ENCODE measurements at places on chromosomes 1 and 21.

DNA sequence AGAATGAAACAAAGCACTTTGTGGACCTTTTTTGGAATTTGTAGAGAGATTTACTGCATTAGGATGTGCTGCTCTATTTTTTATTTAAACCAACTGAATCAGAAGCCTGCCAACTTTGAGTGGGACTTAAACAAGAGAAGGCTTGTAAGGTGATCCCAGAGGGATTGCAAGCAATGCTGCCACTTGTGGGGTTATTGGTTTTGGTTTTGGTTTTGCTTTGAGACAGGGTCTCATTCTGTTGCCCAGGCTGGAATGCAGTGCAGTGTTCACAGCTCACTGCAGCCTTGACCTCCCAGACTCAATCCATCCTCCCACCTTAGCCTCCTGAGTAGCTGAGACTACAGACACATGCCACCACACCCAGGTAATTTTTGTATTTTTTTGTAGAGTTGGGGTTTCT, 32.2 kb upstream of the GNG5 start:
- no peak for DNase-seq

GRCh38 chr1:60428127-60428526, 354.6 kb upstream of the C1orf87 start:
- no peak for DNase-seq

DNA sequence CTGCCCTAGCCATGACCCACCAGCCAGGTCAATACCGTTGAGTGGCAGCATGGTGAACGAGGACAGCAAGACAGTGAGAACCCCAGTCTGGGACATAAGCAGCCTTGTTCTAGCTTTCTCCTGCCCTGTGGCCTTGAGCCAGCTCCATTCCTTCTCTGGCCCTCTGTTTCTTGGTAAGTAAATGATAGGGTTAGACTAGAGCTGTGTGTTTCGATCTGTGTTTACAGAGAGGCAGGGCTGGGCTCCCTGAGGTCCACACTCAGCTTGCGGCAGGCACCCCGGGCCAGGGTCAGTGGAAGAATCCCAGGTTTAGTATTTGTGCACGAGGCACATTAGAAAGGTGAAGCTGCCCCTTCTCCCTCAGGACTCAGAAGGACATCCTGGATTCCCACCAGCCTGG, 27.3 kb downstream of the FOXO6 start:
- DNase-seq, result no peak

DNA sequence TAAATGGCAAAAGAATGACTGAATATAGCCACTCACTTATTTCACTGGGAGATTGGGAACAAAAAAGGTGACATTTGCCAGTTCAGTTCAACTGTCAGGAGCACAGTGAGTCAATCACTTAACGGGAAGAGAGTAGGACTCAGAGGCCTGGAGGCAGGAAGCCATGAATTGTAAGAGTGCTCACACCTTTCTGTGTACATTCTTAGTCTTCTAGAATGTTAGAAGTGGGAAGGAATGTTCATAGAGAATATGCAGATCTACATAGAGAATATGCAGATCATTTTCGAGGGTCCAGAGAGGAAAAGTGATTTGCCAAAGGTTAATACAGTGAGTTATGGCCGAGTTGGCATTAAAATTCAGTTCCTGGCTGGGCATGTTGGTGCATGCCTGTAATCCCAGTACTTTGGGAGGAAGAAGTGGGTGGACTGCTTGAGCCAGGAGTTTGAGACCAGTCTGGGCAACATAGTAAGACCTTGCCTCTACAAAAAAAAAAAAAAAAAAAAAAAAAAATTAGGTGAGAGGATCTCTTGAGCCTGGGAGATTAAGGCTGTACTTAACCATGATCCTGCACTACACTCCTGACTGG, 8.3 kb downstream of the IL20 start:
- DNase-seq, result no peak

DNA sequence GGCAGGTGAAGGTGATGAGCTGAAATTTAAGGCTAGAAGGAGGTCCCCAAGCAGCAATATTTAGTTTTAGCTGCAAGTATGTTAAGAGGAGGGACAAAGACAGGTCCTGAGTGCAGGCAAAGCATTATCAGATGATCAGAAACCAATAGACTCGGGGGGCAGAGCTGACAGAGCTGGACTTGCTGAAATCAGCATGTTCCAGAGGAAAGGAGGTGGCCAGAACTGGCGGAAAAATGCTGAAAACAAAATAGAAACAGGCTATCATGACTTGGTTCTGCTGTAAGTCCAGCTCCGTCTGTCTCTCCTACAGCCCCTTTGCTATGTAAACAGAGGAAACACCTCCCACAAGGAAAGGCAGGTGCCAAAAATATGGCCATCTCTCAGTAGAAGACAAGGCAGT, at the start of gene CD5L:
Gene CD5L (minus strand): TSS at position 101 of the 400 bp plus-strand sequence. CDS start 107 bp downstream, outside the sequence.
- no peak for DNase-seq

- DNase-seq, result no peak
These were observed 22.3 kb upstream of the SDE2 start for GRCh38 chr1:226021401-226021800.

DNA sequence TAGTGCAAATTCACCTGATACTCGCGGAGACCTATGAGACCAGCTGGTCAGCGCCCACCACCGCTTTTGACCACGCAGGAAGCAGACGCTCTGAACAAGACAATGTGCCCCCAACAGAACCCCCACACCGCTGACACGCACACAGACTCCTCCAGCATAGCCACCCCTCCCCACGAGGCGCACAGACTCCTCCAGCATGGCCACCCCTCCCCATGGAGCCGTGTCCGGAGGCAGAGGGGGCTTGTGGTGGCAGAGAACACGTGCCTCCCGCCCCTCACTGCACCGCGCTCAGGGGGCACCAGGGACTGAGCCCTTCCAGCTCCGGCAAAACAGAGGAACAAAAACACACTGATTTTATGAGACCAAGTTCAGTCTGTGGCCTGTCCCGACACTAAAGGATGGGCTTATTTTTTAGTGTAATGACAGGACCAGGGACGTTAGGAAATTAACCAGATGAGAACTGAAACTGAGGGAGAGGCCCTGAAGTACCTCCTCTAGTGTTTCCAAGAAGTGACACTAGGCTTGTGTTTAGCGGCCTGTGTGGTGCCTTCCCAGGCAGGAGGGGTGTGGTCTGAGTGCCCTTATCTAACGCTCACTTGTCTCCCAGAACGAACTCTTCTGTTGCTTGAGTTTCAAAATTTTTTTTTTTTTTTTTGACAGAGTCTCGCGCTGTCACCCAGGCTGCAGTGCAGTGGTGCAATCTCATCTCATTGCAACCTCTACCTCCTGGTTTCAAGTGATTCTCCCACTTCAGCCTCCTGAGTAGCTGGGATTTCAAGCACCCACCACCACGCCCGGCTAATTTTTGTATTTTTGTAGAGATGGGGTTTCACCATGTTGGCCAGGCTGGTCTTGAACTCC, 10.0 kb upstream of the AGPAT3 start:
- no peak for DNase-seq

DNA sequence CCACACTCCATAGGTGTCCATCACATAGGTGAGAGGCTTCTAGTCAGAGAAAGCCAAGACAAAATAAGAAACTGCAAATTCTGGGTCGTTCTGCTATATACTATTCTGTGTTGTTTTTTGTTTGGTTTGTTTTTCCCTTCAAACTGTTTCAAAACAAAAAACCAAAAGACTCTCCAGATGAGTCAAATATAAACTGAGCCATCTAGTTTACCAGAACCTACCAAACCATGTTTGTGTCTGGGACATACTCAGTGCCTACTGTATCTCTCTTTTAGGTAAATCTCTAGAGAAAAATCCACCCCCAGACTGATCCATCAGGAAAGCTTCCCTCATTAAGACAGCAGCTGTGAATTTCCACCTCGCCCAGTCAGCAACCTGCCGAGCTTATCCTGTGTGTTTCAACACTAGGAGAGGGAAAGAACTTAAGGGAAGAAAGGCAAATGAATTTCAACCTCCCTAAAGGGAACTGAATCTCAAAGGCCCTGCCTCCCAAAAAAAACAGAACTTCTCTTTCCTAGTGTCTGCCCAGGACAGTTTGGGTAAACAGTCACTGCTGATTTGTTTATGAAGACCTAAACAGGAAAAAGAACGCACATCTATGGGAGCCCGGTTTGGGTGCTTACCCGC, 17.2 kb downstream of the PPT1 start:
- DNase-seq, result no peak

DNA sequence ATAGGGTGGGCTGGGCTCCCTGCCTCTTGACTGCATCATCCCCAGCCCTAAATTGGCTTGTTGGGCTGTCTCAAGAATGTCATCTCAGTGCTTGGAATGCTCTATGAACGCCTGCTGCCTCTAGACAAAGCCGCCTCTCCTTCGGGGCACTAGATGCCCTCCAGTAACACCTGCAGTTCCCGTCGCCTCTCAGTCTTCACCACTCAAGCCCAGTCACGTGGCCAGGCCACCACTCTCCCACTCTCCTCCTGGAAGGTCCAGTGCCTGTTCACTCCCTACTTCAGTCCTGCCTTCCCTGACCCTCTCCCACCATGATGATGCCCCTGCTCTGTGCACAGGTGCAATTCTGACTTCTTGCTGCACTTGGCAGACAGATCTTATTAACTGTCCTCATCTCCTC, 7.0 kb downstream of the TAS1R2 start:
- DNase-seq, result no peak

DNA sequence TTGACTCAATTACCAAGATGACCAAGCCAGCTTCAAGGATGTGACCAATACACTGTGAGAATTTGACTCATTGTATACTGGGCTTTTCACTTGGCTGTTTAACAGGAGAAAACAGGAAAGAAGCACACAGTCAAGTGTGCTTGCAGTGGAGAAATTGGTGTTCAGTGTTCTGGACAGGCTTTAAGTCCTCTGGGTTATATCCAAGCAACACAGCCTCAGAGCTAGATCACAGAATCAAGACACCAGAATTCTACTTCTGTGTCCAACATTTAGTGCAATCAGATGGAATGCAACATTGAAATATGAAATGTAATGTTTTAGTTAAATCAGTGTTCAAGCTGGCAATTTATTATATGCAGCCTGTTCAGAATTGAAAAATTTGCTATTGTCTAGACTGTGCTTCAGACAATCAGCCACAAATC, 694.4 kb downstream of the LTN1 start:
- no peak for DNase-seq

GRCh38 chr1:8203056-8203455, 114.9 kb upstream of the SLC45A1 start:
- no peak for DNase-seq

DNA sequence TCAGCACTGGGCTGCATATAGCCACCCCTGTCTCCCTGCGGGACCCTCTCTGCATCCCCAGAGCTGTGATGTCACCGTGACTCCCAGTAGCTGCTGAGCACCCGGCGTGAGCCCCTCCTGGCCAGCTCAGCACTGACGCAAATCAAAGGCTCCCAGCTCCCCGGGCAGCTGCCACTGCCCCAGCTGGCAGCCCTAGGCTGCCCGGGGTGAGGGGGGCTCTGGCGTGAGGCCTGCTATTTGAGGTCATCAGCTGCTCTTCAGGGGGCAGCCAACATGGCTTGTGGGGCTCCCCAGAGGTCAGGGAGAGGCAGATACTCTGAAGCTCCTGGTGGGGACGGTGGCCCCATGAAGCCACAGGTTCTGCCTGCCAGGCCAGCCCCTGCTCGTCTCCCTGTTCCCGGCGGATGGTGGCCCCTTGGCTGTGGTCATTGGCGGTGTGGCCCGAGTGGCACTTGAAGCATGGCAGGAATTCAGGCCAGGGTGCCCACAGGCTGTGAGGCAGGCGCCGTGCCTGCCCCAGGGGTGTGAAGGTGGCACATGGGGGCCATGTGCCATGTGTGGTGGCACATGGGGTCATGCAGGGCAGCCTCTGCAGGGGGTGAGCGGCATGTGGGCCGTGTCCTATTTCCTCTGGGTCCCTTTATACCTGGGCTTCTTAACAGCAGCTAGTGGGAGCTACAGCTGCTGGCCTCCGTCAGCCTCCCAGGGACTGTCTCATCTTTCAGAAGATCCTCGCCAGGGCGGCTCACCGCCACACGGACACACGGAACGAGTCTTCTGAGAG, 85.4 kb downstream of the SIK1 start:
- no peak for DNase-seq

- DNase-seq, result no peak
These were observed 50.2 kb upstream of the WASF2 start for GRCh38 chr1:27539901-27540861.

DNA sequence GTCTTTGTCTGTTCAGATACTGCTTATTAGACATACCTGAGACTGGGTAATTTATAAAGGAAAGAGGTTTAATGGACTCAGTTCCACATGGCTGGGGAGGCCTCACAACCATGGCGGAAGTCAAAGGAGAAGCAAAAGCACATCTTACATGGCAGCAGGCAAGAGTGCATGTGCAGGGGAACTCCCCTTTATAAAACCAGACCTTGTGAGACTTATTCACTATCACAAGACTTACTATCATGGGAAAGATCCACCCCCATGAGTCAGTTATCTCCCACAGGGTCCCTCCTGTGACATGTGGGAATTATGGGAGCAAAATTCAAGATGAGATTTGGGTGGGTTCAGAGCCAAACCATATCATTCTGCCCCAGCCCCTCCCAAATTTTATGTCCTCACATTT, 7.1 kb upstream of the PSMA5 start:
- DNase-seq, result no peak
